ENCODE measurements at places on chromosomes 13 and 19.

GRCh38 chr19:56474308-56474707 is 2.8 kb downstream of the ZNF667 start:
- DNase-seq, result no peak

DNA sequence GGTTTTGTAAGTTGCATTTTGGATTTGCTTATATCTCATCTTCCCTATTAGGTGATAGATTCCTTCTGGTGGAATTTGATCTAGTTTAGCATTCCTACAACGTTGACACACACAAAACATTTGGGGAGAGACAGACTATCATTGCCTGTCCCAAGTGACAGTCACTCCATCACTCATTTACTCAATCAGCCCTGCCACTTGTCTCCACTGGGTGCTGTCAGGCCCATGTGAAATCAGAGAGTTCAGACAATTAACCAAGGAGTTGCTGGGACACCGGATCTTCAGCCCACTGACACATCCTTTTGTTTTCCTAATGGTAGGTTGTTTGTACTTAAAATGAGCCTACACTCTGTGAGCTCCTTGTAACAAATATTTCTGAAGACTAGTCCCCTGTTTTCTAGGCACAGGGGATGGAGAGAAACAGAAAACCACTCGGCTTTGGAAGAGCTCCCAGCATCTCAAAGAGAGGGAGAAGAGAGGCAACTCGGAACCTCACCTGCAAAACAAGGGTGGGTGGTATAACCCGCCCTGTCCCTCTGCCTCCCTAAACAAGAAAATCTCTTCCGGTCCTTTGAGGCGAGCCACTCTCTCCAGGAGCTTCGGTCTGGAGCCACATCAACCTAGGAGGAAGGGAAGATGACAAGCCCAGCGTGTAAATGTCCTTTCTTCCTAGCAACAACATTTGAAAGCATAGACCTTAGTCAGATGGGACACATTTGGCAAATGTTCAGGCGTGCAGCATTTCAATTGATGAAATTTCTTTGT is 440.9 kb upstream of the KLF12 start:
- DNase-seq, result no peak

DNA sequence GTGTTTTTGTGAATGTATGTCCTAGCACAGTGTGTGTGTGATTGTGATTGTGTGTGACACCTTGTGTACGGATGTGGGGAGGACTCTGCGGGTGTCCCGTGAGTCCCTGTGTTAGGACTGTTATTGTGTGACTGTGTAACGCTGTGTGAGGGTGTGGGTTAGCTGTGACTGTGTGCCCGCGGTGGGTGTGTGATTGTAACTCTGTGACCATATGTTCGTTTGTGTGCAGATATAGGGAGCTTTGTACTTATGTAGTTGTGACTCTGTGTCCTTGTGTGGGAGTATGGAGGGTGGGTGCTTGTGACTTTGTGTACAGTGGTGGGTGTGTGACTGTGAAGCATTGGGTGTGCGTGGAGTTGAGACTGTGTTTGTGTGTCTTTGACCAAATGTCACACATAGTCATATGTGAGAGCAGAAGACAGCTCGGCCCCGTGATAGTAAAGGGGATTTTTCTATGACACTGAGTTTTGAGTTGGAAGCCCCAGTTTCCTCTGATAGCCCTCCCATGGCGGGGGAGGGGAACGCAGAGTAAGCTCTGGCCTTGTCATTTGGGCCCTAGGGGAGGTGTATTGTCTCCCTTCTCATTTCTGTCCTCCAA is 949 bp upstream of the ZNF260 start:
- no peak for DNase-seq

GRCh38 chr13:91347202-91347995 is at the start of gene MIR17HG:
MIR17HG (plus strand) TSS chr13:91347687.
- DNase-seq, result peak; percentile 80

DNA sequence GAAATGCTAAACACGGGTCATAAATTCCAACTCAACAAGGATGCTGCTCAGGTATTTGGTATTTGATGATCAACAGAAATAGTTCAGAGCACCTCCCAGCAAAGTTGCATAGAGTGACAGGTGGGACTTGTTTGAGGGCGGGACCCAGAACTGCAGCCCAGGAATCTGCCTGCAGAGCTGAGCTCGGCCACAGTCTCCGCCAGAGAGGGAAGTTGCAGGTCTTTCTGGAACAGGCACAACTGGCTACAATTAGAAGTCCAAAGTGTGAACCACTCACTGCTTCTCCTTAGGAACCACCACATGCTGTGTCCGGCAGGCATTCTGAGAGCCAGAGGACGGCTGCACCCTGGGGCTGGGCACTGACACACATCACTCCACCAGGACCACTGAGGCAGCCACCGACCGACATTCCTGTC is 1.1 kb downstream of the SLC15A1 start:
- DNase-seq, result no peak

DNA sequence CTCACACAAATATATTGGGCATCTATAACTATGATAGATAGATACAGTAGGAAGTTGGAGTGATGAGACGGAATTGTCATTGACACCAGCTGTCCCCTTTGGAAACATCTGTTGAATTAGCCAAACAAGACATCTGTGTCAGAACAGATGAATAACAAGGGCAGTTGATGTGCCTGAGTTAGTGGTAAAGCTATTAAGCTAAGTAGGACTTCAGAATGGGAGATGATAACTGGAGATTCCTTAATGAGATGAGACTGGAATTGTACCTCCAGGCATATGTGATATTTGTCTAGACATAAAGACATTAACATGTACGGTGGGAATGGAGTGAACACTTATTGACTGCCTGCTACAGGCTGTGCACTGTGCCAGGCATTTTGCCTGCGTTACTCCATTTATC is 78.7 kb downstream of the MBNL2 start:
- DNase-seq, result no peak

DNA sequence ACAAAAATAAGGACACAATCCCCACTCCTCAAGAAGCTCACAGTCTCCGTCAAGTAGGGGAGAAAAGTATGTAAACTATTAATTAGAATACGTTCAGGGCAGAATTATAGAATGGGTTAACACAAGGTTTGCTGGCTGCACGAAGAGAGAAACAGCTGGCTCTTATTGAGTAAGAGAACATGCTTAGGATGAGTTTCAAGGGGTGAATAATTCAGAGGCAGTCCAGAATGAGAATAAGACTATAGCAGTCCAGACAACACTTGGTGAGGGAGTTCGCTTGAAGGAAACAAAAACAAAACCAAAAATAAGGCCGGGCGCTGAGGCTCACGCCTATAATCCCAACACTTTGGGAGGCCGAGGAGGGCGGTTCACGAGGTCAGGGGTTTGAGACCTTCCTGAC is 61.9 kb downstream of the THSD1 start:
- no peak for DNase-seq

- no peak for DNase-seq
These were observed 7.3 kb upstream of the CASP14 start for GRCh38 chr19:15042003-15042402.

DNA sequence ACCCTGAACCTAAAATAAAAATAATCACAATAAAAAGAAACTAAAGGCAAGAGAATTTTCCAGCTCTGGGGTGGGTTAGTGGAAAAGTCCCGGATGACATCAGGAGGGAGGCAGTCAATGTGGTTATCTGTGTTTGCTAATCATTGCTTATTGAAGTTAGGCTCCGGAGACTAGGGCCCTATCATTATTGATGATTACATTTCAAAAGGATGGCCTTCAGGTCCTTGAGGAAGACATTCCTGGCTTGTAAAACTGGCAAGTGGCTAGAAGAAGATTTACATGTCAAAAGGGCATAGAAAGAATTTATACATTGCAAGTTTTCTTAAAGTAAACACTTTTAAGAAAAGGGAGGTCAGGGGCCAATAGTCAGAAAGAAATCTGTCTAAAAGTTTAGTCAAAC is 123.4 kb downstream of the POSTN start:
- DNase-seq, result no peak

- no peak for DNase-seq
These were observed 21.1 kb downstream of the AP1M1 start for GRCh38 chr19:16218851-16219250.

- no peak for DNase-seq
These were observed 6.2 kb downstream of the NUCB1 start for GRCh38 chr19:48906324-48906723.

- DNase-seq, result no peak
These were observed 10.6 kb upstream of the CPAMD8 start for GRCh38 chr19:17037184-17037583.

GRCh38 chr13:106602178-106602577 is 34.2 kb upstream of the ARGLU1 start:
- no peak for DNase-seq

DNA sequence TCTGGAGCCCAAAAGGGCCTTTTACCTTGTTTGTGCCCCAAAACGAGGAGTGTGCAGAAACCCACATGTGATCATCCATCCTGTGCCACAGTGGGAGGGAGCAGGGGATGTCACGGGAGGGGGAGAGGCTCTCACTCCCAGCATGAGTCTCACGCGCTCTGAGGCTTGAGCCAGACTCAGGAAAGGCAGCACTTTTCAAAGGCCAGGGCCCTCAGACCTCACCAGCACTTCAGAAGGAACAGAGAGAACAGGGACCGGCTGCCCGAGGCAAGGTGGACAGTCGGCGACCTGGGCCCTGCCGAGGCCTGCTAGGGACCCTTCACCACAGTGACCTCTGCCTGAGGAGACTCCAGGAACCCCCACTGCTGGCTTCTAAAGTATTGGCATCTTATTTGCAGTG is 71.7 kb upstream of the WASF3 start:
- DNase-seq, result no peak

DNA sequence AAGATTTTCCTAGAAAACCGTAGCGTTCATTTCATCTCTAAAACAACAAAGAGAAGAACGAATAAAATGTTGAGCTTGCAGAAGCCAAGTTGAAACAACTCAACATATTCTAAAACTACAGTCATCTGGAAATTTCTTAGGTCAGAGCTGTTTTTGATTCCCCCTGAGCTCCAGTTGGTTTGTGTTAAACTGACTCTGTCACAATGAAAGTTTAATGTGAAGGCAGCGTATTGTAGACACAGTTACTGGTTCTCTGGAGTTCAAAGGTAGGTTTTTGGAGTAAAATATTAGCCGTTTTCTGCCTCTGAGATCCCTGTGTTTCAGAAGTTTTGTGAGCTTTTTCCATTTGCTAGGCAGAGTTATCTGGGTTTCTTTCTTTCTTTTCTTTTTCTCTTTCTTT is 2.2 kb downstream of the ARHGEF7 start:
- no peak for DNase-seq

DNA sequence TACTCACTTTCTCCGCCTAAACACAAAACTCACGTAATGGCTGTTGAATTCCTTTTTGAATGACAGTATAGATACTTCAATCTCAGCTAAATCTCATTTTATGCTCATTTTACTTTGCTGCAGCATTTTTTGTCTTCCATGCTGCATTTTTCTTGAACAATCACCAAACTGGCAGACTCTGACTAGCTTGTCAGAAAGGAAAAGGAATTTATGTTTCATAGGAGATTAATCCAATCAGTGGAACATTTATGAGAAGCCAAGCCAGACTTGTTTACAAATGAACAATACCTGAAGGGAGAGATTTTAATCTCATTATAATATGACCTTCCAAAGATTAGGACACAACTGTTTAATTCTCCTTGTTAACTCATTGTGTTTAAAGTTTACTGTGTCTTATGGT is 1044.3 kb downstream of the DIAPH3 start:
- no peak for DNase-seq

DNA sequence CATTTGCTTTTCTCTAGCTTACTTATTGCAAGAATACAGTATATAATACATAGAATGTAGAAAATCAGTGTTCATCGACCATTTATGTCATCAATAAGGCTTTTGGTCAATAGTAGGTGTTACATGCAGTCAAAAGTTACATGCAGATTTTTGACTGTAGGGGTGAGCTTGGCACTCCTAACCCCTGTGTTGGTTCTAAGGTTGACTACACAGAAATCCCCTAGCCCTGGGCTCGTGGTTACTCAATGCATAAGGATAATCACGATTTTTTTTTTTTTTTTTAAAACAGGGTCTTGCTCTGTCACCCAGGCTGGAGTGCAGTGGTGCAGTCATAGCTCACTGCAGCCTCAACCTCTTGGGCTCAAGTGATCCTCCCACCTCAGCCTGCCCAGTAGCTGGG is 4.0 kb upstream of the NWD1 start:
- DNase-seq, result no peak

- no peak for DNase-seq
These were observed 13.7 kb downstream of the TLE2 start for GRCh38 chr19:3015126-3016057.

- DNase-seq, result peak; percentile 27
These were observed 391.0 kb downstream of the FGF9 start for GRCh38 chr13:22061806-22062391.

DNA sequence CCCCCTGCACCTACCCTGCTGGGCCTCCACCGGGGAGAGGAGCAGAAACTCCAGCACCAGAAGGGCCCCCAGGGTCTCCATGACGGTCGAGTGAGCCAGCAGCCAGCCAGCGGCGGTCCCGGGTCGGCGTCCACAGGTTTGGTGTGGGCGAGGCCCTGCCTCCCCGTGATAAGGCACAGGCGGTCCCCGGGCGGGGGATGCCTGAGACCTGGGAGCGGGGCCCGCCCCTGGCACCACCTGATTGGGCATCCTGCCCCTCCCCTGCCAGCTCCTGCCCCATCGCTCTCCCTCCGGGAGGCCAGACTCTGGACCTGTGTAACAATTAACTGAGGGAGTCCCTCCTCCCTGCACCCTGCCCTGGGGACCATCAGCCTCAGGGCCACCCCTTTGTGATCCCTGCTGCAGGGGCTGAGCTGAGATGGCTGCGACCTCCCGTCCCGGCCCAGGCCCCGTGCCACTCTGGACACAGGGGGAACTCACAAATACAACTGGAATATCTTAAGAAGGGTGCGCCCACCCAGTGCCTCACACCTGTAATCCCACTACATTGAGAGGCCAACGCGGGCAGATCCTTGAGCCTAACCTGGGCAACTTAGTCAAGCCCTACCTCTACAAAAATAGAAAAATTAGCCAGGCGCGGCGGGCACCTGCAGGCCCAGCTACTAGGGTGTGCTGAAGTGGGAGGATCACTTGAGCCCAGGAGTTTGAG is at the start of gene SMIM24:
TSS of gene SMIM24 (minus strand) at position 143 of the 709 bp plus-strand sequence. CDS start at position 81, 62 bp downstream.
- DNase-seq, result no peak

- no peak for DNase-seq
These were observed 128.9 kb downstream of the COG6 start for GRCh38 chr13:39784347-39784746.
